Sigmoid colon (tissue), 7 donors: ENCODE measurements at places on chromosomes 1 and 21. TPM values are rescaled to one million over a fixed set of nuclear protein-coding genes. Genes with fewer than 3 reads are reported as not detected.

DNA sequence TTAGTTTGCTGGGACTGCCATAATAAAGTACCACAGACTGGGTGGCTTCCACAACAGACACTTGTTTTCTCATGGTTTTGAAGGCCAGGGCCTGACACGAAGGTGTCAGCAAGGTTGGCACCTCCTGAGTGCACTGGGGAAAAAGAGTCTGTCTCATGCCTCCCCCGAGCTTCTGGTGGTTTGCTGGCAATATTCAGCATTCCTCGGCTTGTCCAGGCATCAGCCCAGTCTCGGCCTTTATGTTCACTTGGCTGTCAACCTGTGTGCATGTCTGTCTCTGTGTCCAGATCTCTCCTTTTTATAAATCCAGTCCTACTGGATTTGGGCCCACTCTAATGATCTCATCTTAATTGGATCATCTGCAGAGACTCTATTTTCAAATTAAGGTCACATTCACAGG lies 72.6 kb downstream of the DOP1B start:
- no peak for DNase-seq

DNA sequence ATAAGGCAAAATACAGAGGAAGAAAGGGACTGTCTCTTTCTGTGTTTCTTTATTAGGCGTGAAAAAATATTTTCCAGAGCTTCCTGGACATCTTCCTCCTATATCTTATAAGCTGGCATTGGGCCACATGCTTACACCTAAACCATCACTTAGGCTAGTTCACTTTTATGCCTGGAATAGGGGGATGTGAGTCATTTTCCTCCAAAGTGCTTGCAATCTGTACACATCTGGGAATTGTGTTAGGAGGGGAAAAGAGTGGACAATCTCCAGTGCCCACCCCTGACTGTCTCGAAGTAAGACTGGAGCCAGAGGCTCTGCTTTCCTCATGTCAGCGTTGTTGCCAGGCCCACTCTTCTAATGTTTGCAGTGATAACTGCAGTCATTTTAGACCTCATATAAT lies 29.9 kb downstream of the GIPC2 start:
- no peak for DNase-seq

GRCh38 chr1:162003061-162003829 lies 20.4 kb downstream of the OLFML2B start:
- DNase-seq = peak; percentile 77

DNA sequence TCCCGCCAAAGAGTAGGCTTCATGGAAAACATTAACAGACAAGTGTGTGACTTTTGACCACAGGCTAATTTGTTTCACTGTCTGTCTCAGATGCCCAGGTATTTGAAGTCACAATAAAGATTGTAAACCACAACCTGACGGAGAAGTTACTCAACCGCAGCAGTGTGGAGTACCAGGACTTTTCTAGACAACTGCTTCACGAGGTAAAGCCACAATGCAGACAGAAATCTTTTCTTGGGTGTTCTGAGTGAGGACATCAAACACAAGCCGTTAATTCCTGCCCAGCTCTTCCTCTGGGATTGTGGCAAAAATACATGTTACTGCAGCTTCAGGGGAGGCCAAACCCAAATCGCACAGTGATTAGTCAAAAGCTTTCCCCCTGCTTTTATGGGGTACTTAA lies 31.0 kb downstream of the UMODL1 start:
- DNase-seq = no peak

- no peak for DNase-seq
Observed at GRCh38 chr1:156006666-156007376, 13.9 kb downstream of the SSR2 start.

GRCh38 chr1:233613252-233614172 lies at the start of gene KCNK1:
KCNK1 (plus strand) TSS chr1:233614106; CDS start chr1:233614172, 66 bp downstream.
- peak; percentile 67 for DNase-seq

DNA sequence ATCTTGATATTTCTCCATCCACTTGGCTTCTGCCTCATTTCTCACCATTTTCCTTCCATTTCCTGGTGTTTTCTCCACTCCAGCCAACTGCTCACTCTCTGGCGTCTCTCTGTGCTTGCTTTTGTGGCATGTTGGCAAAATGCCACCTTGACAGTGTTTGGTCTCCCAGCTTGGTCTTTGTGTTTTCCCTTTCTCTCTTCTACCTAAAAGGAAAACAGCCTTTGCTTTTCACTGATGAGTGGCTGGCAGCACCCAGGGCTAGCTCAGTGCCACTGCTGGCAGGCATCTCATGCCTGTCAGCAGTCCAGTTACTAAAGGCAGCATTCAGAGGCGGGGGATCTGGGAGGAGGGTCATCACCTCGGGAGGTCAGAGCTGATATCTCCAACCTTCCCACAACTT lies 55.3 kb upstream of the DSCAM start:
- no peak for DNase-seq

DNA sequence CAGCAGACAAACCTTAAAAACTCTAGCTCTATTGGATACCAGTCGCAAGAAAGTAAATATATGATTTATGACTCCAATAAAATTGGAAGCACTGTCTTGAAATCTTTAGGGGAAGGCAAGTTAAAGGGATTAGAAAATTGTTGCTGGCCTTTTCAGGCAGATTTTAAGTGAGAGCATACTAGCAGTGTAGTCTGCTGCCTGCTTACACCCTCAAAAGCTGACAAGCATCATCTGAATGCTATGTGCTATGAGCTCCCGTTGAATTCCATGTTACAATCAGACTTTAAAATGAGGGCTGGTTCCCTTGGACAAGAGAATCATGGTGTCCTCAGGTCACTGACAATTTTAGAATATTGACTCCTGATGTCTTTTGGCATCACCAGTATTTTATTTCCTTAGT lies 271.1 kb upstream of the C1orf105 start:
- DNase-seq = no peak

Gene LAPTM5
- total RNA-seq = 47.4 TPM

Gene NTMT2
- total RNA-seq = not detected
